ENCODE measurements at places on chromosomes 11 and 22.

DNA sequence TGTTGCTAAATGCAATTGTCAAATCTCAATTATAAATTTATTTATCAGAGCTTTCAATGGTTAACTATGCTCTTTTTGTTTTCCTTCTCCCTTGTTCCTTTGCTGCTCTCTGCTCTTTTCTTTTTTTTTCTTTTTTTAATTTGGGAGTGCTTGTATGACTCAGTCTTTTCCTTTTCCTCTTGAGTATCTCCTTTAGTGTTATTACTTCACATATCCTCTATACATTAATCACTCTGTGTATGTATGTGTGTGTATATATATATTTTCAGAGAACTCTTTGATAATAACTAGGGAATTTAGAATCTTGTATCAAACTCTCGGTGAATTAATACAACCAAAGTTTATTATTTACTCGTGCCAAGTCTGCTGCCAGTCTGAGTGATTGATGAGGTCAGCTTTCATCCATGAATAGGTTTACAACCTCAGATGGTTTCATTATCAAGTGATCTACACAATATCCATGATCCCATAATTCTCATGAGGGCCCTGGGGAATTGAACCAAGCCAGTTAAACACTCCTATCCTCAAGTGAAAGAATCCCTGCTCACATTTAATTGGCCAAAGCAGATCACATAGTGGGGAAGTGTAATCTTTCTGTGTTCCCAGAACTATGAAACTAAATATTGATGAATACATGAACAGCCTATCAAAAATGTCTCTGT lies 743.4 kb upstream of the CNTN5 start:
- DNase-seq, result no peak

GRCh38 chr11:84526250-84526649 lies 1100.9 kb downstream of the DLG2 start:
- DNase-seq, result no peak

- no peak for DNase-seq
Observed at GRCh38 chr11:94583866-94584500, 16.8 kb downstream of the PIWIL4 start.

- DNase-seq, result no peak
Observed at GRCh38 chr11:44766972-44767278, 40.2 kb downstream of the TSPAN18 start.

GRCh38 chr22:20857838-20858614 lies 585 bp downstream of the PI4KA start:
- peak; percentile 76 for DNase-seq

DNA sequence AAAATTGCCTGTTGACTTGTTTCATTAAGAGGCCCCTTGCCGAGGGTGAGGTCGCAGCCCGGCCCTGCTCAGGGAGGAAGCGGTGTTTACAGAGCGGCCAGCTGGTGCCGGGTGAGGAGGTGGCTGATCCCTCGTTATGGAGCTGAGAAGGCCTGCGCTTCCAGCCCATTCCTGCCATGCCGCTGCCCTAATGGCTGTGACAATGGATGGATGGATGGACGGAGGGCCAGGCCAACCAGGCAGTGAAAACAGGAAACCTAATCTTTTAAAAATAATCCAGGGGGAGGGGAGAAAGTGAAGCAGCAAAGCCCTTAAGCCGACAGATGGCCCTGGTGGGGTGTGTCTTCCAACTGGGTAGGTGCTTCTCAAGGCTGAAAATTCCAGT lies 38.5 kb downstream of the BCR start:
- no peak for DNase-seq

DNA sequence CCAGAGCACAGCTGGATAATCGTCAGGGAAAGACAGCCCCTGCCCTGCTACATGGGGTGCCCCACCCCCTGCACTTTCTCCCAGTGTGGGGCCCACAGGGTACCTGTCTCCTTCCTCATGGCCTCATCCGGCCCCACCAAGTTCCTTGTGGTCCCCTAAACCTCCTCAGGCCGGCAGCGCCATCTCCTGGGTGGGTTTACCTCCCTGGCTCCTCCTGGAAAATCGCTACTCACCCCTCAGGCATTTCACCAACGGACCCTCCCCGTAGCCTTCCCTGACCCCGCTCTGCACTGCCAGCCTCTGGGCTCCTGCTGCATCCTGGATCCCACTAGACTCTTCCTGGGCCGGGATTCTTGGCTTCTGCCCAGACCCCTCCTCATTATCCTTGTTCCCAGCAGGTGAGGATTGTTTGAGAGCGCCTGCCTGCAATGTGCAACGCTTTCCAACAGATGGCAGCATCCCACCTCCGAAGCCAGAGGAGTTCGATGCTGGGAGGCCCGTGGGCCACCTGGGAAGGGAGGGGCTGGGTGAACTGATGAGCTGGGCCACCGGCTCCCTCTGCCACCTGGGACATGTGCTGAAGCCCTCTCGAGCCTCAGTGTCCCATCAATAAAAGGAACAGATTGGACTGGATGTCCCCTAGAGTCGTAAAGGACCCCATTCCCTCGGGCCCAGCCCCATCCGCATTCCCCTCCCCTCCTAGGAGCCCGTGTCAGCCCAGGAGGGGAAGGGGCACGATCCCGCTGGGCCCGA lies 44.2 kb upstream of the TTLL12 start:
- DNase-seq, result peak; percentile 94

DNA sequence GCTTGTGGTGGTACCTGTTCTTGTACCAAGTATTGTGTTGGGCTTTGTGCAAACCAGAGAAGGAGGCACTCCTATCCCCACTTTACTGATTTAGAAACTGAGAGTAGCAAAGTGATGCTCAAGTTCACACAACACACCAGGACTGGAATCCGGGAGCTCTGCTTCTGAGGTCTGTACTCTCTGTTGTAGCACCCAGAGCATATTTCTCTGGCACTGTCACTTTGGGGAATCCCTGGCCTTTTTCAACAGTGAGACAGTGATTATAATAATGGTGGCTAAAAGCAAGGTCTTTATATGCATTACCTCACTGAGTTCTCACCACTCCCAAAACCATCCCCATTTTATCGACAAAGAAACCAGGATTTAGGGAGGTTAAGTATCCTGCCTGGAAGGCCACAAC lies 362.4 kb downstream of the TENM4 start:
- DNase-seq, result no peak

GRCh38 chr11:100545556-100545955 lies 141.5 kb upstream of the ARHGAP42 start:
- no peak for DNase-seq

GRCh38 chr22:29031227-29032011 lies 30.2 kb downstream of the C22orf31 start:
- DNase-seq, result no peak

- DNase-seq, result no peak
Observed at GRCh38 chr22:34943830-34944229, 122.1 kb upstream of the ISX start.

DNA sequence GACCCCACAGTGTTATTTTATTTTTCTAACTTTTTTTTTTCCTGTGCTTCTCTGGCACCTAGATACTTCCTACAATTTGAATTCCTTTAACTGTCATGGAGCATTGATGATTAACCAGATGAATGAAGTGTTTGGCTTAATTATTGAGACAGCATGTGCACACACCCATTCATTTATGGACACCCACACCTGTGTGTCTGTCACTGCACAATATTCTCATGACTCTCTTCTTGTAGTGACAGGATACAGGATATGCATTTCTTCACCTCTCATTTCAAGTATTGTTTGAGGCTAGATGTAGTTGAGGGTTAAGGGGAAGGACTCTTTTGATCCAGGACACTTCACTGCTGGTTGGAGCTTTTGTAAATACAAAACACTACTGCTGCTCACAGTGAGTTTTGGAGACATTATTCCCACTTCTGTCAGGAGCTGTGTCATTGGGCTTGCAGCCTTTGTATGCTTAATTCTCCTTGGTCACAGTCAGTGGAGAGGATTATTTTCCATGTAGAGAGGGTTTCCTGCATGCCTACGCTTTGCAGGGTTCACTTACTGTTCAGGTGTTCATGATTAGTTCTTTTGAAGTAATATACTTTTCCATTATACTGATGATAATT lies 33.5 kb downstream of the SPECC1L start:
- DNase-seq, result no peak

GRCh38 chr22:47023871-47024270 lies 261.4 kb downstream of the TBC1D22A start:
- DNase-seq, result no peak

DNA sequence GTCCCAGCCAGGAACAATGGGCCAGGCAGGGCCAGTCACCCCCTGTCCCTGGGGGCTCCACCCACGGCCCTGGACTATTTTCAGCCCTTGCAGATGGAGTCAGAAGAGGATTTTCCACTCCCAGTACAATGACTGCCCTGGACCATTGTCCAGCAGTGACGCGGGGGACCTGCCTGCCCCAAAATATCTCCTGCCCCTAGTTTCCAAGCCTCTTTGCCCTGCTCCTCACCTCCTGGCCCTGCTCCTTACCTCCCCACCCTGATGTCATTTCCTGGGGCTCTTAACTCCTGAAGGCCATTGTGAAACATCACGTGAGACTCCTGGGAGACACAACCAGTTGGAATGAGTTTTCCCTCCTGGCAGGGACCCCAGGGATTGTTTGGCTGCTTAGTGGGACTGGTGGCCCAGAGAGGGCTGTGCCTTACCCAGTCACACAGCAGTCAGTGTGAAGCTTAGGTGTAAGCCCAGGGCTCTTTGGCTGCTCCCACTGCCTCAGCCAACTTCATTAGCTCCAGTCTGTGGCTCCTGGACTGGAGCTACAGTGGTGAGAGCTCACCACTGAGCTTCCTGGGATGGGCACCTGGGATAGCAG lies 22.2 kb downstream of the P2RY2 start:
- DNase-seq, result no peak

DNA sequence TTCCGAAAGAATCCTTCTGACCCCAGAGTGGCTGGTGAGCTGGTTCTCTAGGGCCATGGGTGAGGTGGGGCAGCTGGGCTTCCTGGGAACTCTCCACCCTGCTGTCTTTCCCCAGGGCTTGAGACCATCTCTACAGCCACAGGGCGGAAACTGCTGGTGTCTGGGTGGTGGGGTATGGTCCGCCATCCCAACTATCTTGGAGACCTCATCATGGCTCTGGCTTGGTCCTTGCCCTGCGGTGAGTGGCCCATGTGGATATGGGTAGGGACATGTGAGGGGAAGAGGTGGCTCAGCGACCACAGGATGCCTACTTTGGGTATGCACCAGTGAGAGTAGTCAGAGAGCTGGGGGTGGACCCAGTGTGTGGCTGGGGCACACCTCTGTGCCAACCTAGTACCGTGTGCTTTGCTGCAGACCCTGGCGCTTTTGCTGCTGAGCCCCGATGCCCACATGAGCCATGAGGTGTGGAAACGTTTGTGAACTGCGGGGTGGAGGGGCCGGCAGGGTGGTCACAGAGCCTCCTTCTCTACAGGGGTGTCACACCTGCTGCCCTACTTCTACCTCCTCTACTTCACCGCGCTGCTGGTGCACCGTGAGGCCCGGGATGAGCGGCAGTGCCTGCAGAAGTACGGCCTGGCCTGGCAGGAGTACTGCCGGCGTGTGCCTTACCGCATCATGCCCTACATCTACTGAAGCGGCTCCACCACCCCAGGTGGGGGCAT lies 2.0 kb downstream of the ZNHIT2 start:
- no peak for DNase-seq

- no peak for DNase-seq
Observed at GRCh38 chr11:30196400-30197206, 34.2 kb upstream of the FSHB start.

GRCh38 chr22:31333641-31334040 lies 12.5 kb downstream of the PATZ1 start:
- no peak for DNase-seq

DNA sequence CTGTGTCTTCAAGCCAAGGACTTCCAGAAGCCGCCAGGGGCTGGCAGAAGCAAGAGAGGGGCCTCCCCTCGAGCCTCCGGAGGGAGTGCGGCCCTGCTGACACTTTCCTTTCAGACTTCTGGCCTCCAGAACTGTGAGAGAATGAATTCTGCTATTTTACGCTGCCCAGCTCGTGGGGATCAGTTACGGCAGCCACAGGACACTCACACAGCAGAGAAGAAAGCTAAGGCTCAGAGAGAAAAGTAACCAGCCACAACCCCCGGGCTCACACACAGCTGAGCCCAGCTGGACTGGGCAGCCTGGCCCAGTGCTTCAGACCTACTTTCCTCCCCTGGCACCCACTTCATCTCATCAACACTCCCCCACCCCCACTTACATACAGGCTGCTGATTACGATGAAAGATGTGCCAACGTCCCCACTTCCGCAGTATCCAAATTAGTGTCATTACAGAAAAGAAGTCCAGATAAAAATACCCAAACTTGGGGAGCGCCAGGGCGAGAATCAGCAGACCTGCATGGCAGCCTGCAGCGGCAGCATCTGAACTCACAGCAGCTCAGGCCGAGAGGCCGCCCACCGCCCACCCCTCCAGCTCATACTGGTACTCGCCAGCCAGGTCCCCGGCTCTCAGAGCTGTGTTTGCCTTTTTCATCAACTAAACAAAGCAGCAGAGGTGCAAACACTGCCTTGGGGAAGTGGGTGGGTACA lies 15.3 kb downstream of the PHF21B start:
- no peak for DNase-seq

GRCh38 chr11:94975599-94975998 lies 2.1 kb downstream of the KDM4D start:
- no peak for DNase-seq

- no peak for DNase-seq
Observed at GRCh38 chr11:76770642-76771445, 12.3 kb upstream of the TSKU start.

GRCh38 chr11:113724778-113725177 lies 18.7 kb upstream of the TMPRSS5 start:
- DNase-seq, result no peak

- no peak for DNase-seq
Observed at GRCh38 chr11:83569134-83569805, 283.1 kb upstream of the CCDC90B start.

- DNase-seq, result no peak
Observed at GRCh38 chr11:85815186-85815931, 4.4 kb upstream of the SYTL2 start.

GRCh38 chr11:110289472-110289871 lies 6.9 kb downstream of the RDX start:
- DNase-seq, result no peak

GRCh38 chr11:10208131-10208575 lies 85.9 kb downstream of the SBF2 start:
- no peak for DNase-seq

GRCh38 chr11:101475699-101476098 lies 108.1 kb downstream of the TRPC6 start:
- DNase-seq, result no peak

- no peak for DNase-seq
Observed at GRCh38 chr11:10529279-10529678, 11.7 kb downstream of the RNF141 start.

GRCh38 chr11:99327527-99327926 lies 306.8 kb downstream of the CNTN5 start:
- no peak for DNase-seq

GRCh38 chr11:83033371-83033770 lies 38.3 kb downstream of the RAB30 start:
- DNase-seq, result no peak

DNA sequence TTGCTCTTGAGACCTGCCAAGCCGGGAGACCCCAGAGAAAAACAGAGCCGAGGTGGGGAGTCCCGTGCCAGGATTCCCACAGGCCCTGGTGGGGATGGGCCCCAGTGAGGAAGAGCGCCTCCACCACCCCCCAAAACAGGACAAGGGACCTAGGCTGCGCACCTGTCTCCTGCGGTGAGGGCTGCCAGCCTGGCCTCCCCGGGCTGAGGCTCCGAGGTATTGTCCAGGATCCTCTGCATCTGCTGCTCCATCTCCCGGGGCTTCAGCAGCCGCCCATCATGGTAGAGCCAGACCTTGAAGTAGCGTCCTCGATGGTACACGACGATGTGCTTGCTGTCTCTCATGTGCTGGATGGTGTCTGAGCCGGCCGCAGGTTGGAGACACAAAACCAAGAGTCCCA lies 33.3 kb upstream of the TESMIN start:
- DNase-seq, result no peak

All from GM12891 (cell line).